ENCODE measurements at places on chromosomes 6 and 20.

GRCh38 chr6:39310542-39310941, 3.7 kb downstream of the KCNK17 start:
- no peak for DNase-seq

DNA sequence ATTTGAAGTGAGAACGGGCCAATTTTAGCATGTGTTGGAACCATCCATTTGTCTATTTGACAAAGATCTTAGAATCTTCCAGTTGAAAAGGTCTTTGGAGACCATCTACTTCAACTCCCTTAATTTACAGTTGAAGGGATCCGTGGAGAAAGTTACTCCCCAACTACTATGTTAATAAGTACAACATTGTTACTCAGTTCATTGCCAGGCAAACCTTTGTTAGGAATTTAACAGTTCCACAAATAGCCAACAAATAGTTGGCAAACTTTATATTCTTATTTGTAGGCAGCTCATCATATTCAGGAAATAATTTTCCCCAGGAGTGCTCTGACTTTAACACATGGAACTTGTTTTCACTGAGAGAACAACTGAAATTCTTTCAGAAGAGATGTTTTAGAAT, 81.0 kb upstream of the FLRT3 start:
- DNase-seq = no peak

GRCh38 chr6:37020381-37020780, 14.9 kb downstream of the FGD2 start:
- no peak for DNase-seq

- DNase-seq = no peak
Observed at GRCh38 chr6:165404697-165405096, 95.3 kb upstream of the C6orf118 start.

DNA sequence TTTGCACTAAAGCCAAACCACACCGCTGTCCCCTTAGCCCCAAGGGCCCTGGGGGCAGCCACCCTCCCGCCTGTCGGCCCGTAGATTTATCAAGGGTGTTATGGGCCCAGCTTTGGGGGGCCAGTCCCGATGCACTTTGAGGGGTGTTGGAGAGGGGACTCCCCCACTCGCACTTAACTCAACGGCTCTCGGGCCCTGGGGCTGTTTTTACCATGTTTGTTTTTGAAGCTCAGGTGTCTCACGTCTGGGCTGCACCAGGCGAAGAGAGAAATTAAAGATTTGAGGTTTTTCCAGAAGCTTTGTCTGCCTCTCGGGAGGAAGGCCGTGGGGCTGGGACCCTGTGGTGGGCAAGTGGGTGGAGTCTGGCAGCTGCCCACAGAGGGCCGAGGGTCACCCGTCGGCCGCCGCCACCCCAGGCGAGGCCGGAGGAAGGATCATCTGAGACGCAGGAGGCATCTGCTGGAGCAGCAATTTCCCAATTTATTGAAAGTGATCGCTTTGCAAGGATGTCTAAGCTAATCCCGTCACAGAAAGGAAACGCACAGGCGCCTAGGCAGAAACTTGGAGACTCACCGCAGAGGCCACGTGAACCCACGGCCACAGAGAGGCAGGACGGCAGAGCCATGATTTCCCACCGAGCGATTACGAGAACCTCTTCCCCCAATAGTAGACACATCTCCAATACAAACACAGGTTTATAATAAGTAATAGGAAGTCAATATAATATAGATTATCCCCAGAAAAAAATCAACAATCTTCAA, 3.8 kb downstream of the SLC2A4RG start:
- DNase-seq = no peak

GRCh38 chr6:153149891-153150290, 18.8 kb upstream of the RGS17 start:
- no peak for DNase-seq

- no peak for DNase-seq
Observed at GRCh38 chr6:16950302-16950701, 151.5 kb upstream of the STMND1 start.

DNA sequence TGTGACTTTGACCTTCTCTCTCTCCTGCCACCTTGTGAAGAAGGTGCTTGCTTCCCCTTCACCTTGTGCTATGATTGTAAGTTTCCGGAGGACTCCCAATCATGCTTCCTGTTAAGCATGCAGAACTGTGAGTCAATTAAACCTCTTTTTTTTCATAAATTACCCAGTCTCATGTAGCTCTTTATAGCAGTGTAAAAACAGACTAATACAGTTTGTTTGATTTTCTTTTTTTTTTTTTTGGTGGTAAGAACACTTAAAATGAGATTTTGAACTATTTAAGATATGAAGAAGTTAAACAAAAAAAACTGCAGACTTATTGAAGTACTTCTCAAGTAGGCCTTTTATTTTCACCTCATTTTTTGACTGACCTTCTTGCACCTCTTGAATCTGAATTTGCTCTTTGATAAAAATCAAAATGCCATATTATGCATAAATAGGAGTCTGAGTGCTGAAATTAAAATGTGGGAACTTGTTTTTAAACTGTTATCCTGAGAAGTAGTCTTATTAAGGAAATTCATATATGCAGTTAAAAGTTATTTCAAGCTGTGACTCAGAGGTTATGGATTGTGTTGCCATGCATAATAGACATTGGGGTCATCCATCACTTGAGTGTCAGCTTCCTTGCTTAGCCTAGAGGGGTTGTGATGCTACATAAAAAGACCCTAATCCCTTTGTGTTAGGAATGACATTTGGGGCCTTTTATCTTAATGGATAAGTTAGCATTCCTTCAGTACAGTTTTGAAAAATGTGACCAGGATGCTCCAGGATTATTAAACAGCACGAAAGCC, 447.9 kb upstream of the FKBP1C start:
- no peak for DNase-seq

DNA sequence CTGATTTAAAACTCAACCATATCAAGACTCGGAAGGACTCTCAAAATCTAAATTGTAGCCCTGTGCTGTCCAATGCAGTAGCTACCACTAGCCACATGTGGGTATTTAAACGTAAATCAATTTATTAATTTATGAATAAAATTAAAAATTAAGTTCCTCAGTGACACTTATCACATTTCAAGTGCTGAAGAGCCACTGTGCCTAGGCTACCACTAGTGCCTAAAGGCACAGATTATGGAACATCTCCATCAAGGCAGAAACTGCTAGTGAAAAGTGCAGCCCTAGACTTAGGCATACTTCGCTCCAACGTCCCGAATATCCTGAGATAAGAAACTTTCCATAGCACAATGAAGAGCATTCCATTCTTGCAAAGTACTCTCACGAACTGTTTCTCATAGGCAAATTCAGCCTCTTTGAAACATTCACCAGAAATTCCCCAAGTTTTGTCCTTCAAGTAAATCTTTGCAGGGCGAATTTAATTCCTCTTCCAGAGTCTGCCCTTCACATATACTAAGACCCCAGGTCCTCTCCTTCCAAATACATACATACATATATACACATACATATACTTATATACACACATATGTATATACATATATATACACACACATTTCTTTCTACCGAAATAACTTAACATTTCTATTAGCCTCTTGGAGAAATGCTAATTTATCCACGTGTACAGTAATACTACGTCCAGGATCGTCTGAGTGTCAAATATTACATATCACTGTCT, 1.3 kb downstream of the SUPT3H start:
- no peak for DNase-seq

GRCh38 chr6:163095401-163095800, 319.1 kb upstream of the QKI start:
- DNase-seq = no peak

DNA sequence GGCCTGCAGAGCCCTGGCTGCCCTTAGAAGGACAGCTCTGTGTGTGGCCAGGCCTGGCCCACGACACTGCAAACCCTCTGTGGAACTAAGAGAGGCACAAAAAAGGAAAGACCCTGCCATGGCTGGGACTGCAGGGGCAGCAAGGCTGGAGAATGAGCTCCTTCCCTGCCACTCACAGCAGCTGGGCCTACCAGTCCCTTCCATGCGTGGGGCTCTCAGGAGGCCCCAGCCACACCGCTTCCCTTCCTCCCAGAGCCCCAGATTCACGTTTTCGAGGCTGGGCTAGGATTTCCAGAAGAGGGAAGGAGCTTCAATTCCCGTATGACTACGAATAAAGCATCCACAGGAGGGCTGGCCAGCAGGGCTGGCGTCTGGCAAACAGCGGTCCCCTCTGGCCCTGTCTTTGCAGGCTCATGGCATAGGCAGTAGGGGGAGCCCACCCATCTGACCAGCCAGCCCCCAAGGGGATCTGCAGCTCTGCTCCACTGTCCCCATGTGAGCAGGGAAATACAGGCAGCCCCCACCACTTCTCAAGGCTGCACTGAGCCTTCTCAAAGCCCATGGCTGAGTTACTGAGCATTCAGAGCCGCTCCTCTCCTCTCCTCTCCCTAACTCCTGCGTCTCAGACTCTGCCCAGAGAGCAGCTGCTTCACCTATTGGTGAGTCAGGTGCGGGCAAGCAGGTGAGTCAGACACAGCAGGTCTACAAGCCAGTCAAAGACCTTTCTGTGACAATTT, 53.1 kb downstream of the NINL start:
- no peak for DNase-seq
